ENCODE measurements at places on chromosomes 1 and 21. TPM values are rescaled to one million over a fixed set of nuclear protein-coding genes. Genes with fewer than 3 reads are reported as not detected.

The C4BPA gene
- total RNA-seq: not detected

The CASQ2 gene
- total RNA-seq: not detected

The AMY1C gene
- not detected for total RNA-seq

The OR10Z1 gene
- not detected for total RNA-seq

The KRTAP13-2 gene
- total RNA-seq: not detected

The TMEM125 gene
- not detected for total RNA-seq

Measured in mammary microvascular endothelial cell (primary cell).